ENCODE measurements at places on chromosomes 5 and 9. TPM values are rescaled to one million over a fixed set of nuclear protein-coding genes. Genes with fewer than 3 reads are reported as not detected.

TMEM215 gene
- not detected for total RNA-seq

DNA sequence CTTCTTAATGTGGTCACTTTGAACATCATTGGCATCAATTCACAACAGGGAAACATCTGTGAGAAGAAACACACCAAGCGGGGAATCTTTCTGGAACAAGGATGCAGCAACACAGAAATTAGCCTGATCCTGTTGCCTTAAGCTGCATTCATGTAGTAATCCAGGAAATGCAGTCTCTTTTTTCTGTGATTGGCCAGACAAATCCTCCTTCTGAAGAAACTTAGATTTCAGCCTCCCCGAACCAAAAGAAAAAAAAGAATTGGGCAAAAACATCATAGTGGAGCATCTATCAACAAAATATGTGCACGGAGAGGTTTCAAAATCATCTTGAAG is 7.2 kb upstream of the XPA start:
- DNase-seq, result no peak

NUTM2F gene
- not detected for total RNA-seq

GRCh38 chr9:114732823-114733222 is 50.8 kb upstream of the TEX48 start:
- no peak for DNase-seq

DNA sequence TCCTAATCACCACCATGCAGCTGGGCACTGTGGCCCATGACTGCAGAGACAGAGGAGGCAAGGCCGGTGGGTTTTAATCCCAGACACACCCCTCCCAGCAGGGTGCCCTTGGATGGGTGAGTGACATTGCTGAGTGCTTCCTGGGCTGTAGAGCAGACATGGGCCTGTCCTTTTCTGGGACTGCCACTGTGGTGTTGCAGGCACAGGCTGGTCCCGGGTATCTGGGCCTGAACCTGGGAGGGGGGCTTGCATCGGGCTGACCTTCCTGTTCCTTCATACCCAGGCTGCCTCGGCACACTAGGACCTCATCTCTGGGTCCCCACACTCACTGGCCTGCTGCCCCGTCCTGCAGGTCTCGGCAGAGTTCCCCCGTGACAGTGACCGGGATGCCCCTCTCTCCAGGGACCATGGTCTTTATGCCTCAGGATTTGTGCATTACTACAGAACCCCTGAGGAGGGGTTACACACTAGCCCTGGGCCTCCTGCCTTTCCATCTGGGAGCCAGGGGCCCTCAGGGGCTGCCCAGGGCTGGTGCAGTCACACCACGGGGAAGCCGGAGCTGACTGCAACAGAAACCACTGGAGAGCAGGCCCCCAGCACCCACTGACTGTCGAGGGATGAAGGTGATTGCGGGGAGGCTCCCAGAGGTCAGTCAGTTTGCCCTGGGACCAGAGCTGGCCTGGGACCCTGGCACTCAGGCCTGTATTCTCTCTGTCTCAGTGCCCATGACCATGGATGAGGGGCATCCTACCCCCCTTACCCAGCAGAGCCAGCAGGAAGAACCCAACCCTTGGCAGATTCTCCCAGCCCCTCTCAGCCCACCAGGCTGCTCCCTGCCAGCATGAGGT is 8.9 kb upstream of the SLC25A48 start:
- no peak for DNase-seq

Measured in omental fat pad (tissue), 4 donors.